ENCODE measurements at places on chromosomes 7 and 10. TPM values are rescaled to one million over a fixed set of nuclear protein-coding genes. Genes with fewer than 3 reads are reported as not detected.
A peak's percentile ranks its signal among the peaks of the same experiment; 100 is the strongest.

DNA sequence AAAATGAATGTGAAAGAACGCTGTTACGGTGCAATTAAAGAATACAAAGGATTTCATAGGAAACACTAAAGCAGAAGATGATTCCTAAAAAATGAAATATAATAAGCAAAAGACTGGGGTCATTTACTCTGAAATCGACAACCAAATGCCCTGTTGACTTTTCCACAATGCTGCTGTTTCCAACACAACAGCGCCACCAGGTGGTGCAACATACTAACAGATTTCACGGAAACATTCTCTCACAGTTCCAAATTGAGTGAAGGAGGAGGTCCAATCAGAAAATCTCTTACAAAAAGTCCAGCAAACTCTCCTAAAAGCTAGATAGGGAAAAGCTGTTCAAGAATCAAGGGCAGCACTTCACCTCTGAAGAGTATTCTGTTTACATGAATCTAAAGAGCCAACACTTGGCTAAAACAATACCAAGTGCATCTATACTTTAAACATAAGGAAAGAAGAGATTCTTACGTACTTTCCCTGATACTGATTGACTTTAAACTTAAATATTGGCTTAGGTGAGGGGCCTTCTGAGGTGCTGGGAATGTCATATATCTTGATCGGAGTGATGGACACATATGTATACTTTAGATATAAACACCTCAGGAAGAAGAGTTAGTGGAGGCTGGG lies 55.9 kb downstream of the UPF2 start:
- peaks cover 11% of the 10 kb centered on the region for H3K4me1 ChIP-seq
- no peaks in the 10 kb centered on the region for H3K27me3 ChIP-seq
- H3K27ac ChIP-seq, result peak overlapping the region; percentile 62
- peaks cover 20% of the 10 kb centered on the region for H3K36me3 ChIP-seq
- peak; percentile 79 for DNase-seq
- no peak overlapping the region for H3K4me3 ChIP-seq

DNA sequence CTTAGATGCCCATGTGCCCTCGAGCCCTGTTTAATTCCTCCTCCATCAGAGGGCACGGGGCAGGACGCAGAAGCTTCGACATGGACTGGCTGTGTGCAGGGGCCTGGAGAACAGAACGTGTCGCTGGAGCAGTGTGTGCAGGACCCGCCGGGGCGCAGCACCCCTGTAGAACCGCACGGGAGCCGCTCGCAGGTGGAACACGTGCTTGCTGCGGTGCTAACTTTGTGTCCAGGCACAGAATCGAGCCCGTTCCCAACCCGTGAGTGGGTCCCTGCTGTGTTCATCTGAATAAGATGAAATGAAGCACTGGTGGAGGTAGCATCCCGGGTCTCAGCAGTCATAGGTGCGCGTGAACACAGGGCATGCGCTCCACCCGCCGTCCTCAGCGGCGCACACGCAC lies 116.9 kb downstream of the WDR37 start:
- H3K36me3 ChIP-seq, result no peaks in the 10 kb centered on the region
- H3K4me3 ChIP-seq, result no peak overlapping the region
- no peak for DNase-seq
- peaks cover 92% of the 10 kb centered on the region for H3K27me3 ChIP-seq
- H3K27ac ChIP-seq, result no peak overlapping the region

- H3K27ac ChIP-seq, result no peak overlapping the region
- no peaks in the 10 kb centered on the region for H3K4me1 ChIP-seq
- peaks cover 40% of the 10 kb centered on the region for H3K36me3 ChIP-seq
- no peak overlapping the region for H3K4me3 ChIP-seq
Measured at GRCh38 chr7:29955075-29955792, 34.4 kb downstream of the SCRN1 start.

Gene TSPAN12
- 14.6 TPM for total RNA-seq
